ENCODE measurements at places on chromosomes 4 and X.

DNA sequence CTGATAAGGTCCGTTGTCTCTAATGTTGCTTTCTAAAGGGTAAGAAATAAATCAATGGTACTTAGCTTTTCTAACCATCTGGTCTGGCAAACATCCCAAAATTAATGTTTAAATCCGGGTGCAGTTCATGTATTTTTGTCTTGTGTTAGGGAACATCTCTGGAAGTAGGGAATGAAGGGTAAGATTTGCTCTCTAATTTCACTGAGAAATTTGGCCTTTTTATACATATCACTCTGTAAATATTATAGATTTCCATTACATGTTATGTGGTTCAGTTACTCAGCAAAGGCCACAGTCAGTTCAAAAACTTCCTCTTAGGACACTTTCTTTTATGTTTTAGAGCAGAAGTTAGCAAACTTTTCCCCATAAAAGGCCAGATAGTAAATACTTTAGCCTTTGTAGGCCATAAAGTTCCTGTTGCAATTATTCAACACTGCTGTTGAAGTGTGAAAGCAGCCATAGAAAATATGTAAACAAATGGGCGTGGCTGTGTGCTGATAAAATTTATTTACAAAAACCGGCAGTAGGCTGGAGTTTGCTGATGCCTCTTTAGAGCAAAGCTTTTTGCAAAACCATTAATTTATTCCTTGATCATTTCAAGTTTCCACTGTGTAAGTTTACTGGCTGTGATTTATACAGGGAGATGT lies 218.1 kb downstream of the ANTXR2 start:
- DNase-seq: no peak

DNA sequence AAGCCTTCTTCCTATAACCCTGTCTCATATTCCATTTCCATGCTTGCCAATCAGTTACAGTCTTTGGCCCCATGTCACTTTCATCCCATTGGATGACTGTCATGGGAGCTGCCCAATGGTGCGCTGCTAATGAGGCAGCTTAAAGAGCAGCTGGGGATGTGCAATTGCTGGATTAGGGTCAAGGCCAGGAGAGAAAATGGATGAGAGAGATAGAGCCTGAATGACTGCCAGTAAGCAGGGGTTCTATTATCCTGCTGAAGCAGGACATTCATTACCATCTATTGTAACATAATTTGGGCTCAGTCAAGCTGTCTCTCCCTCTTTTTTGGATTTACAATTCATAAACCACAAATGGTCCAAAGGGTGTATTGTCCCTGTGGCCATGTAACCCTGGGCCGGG lies 909.0 kb downstream of the CENPC start:
- no peak for DNase-seq

- no peak for DNase-seq
Measured at GRCh38 chr4:63302078-63302477, 1107.2 kb downstream of the TECRL start.

- peak; percentile 82 for DNase-seq
Measured at GRCh38 chr4:54473077-54473545, 184.6 kb upstream of the KIT start.

- no peak for DNase-seq
Measured at GRCh38 chrX:143615851-143616250, 20.1 kb downstream of the SLITRK4 start.

DNA sequence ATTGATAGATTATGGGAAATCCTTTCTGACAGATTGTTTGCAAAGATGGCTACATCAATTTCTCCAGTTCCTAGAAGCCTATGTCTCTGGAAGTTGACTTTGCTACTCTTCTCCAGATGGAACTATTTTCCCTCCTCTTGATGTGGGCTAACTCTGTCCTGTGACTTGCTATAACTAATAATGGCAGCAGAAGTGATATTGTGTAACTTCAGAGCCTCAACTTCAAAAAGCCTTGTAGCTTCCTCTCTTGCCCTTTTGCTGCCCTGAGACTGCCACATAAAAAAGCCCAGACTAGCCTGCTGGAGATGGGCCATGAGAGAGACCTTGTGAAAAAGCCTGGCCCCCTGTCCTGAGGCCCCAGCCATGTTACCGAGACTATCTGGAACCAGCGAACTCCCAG lies 210.7 kb upstream of the SLC7A11 start:
- no peak for DNase-seq

DNA sequence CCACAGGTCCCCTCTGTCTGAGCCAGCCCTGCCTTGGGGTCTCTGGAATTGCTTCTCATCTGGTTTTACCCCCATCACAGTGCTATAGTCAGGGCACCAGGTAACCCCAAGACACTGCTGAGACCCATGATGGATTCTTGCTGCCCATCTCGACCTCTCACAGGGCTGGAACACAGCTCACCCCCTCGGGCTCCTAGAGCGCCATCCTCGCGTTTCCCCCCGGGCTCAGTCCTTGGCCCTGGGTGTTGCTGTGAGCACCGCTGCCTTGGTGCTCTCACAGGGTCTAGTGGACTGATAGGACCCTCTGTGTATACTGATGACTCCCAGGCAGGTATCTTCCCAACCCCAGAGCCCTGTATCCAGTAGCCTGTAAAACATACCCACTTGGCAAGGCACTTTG lies 8.8 kb downstream of the MAEA start:
- no peak for DNase-seq

DNA sequence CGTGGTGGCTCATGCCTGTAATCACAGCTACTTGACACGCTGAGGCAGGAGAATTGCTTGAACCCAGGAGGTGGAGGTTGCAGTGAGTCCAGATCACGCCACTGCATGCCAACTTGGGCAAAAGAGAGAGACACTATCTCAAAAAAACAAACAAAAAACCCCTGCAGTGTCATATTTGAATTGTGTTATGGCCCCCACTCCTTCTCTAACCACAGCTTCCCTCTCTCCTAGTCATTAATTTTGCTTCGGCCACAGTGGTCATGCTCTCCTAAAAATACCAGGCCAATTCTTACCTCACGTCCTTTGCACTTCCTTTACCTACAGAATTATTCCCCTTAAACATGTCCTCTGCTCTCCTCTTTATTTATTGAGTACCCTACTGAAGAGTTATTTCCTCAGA lies 206.1 kb downstream of the PPP3CA start:
- no peak for DNase-seq

GRCh38 chr4:151666501-151666900 lies 94.3 kb downstream of the GATB start:
- no peak for DNase-seq

GRCh38 chr4:182741914-182742313 lies 175.3 kb downstream of the DCTD start:
- no peak for DNase-seq

DNA sequence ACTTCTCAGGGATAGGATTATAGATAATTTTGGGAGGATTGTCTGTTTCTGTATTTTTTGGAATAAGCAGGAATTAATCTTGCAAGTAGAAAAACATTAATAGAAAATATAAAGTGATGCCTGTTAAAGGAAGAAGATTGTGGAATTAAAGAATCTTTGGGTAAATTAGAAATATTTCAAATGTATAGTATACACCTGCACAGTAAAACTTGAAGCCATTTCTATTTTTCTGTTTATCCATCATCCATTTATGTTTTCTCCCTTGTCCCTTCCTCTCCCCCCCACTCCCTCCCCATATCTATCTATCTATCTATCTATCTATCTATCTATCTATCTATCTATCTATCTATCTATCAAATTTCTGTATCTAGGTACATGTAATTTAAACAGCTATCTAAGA lies 46.9 kb upstream of the GEMIN8 start:
- DNase-seq: no peak

DNA sequence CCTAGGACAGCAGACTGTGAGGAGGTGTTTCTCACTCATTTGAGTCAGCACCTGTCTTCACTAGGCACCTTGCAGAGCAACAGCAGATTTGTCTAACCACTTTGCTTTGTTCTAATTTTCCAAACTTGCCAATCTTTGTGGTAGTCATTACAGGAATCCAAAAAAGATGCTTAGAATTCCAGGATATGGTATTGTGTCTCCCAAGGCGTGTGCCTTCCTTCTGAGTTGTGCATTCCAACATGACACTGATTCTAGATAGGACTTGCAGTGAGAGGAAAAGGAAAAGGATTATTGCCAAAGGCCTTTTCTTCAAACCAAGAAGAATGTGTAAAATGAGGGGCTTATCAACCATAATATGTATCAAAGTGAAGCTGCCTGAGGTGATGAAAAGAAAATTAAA lies 126.2 kb downstream of the MAPK10 start:
- DNase-seq: no peak

GRCh38 chr4:150591406-150591805 lies 9.5 kb downstream of the MAB21L2 start:
- DNase-seq: no peak

DNA sequence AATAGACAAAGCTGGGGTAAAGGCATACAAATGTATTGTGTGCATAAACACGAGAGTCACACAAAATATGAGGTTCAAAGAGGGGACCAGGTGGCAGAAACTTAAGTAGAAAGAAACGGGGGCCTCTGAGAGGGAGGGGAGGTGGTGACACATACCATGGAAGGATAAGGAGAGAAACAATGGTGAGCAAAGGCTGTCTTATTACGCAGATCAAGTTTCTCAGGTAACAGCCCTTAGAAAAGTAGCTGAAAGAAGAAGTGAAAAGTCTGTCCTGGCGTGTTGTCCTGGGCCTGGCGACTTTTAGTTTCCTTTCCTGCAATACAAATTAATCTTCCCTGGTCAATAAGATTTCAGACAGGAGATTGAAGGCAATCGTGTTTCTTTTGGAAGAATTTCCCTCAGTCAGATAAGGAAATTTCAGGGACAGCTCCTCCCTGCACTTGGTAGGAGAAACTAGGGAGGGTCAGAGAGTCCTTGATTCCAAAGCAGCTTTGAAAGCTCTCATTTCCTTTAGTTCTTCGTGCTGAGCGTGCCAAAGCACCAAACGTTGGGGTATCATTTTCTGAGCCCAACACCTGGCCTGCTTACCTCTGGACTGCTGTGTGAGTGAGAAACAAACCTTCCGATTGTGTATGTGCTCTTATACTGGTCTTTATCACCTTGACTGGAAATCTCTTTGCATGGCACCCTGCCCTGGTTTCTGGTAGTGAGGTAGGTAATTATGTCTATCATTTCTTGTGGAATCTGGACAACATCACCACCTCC lies 676.7 kb upstream of the LCORL start:
- DNase-seq: no peak

Measured in MG63 (cell line).